ENCODE measurements at places on chromosomes 13 and 19.

GRCh38 chr19:6767081-6767356 is 216 bp downstream of the SH2D3A start:
- DNase-seq: no peak

GRCh38 chr13:94710065-94710781 is 2.1 kb downstream of the SOX21 start:
- no peak for DNase-seq

DNA sequence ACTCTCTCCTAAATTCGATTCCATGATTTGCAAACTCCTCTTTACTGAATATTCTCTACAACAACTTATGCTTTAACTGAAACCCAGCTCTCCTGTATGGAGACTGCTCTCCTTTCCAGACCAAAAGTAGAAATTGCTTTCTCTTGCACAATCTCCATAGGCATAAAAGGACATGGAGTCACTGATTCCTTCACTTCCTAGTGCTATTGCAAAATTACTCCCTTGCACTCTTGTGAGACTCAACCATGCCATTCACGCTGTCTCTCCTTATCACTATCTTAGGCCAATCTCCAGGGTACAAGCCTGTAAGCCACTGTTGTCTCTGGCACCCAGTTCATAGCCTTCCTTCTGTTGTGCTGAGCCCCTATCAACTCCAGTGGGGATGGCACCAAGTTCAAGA is 30.6 kb downstream of the SERPINE3 start:
- DNase-seq: no peak

DNA sequence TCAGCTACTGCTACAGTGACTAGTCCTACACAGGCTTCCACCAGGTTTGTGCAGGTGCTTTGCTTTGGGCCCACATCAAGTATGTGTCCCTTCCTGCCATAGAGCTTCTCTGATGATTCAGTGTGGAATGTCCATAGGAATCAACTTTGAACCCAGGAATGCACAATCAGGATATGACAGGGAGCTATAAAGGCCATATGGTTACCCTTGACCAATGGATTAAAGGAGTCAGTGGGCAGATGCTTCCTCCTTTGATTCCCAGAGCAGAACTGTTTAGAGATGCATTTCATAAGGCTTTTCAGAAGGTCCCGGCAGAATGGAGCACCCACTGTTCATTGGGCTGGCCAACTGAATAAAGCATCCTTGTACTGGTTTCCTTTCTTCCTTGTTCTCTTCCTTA is 145.2 kb upstream of the WASF3 start:
- no peak for DNase-seq

DNA sequence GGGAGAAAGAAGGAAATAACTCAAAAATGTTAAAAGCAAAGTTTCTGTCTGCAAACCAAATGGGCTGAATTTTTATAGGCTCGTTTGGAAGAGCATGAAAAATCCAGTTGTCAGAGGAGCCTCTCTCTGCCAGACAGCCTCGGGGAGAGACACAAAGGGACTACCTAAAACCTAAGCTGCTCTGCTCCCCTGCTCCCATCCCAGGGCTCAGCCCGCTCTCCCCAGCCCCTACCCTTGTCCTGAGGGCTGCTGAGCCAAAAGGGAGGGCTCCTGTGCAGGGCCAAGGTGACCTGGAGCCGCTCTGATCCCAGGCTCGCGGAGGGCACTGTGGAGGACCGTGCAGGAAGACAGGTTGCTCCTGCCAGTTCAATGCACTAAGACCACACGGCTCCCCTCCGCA is 96.7 kb upstream of the UQCRFS1 start:
- no peak for DNase-seq

DNA sequence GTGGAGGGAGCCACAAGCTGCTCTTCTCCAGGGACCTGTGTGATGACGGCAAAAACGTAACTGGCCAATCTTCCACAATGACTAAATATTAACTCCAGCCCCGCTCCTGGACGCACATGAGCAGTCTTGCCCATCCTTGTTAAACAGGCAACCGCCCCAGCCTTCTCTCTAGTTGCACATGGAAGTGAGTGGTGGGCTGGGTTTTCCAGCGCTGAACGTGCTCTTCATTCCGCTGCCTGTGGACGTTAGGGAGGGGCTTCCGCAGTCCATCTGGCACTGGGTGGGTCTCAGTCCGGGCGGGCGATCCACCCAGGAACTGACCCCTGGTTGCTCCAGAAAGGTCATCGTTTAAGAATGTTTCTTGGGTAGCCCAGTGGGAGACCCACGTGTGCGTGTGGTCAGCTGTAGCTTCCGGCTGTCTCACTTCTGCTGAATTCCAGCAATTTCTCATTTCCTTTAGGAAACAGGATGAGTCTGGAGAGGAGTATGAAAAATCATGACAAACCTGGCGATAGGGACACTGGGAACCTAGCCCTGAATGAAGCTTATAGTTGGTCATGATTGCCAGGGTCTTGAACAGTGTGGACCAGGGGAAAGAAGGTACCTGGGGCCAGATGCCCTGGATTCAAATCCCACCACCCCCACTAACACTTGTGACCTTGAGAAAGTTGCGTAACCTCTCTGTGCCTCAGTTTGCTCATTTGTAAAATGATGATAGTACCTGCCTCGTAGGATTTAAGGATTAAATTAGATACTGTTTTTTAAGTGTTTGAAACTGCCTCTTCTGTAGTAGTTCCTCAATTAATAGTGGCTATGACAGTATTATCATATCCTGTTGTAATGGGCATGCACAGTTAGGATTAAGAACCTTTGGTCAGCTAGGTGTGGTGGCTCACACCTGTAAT is 92.6 kb downstream of the SIPA1L3 start:
- DNase-seq: no peak

DNA sequence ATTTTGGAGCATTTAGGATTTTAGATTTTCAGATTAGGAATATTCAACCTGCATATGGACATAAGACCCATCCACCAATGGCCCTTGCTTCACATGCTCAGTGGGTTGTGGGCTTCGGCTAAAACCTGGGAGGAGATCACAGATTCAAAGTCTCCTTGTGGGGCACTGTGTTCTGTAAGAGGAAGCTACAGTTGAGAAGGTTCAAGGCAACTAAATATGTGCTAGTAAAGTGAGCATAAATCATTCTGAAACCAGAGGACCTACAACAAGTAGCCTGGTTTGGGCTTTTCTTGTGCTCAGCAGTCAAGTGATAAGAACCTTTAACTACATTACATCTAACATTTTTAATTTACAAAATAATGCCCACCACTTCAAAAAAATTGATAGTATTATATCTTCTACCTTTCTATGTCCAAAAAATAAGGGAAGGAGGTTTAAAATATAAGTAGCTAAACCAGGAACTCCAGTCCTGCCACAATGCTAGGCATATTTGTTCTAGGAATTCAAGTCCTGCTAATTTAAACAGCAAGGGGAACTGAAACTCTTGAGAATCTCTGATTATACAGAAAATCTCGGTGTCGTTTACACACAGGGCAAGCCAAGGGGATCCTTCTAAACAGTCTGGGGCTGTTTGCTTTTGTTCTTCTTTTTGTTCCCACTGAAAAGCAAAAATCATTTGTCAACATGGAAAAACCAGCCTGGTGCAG is 36.6 kb downstream of the FOXO1 start:
- no peak for DNase-seq

- no peak for DNase-seq
Measured at GRCh38 chr13:24627946-24628345, 52.3 kb upstream of the ATP12A start.

DNA sequence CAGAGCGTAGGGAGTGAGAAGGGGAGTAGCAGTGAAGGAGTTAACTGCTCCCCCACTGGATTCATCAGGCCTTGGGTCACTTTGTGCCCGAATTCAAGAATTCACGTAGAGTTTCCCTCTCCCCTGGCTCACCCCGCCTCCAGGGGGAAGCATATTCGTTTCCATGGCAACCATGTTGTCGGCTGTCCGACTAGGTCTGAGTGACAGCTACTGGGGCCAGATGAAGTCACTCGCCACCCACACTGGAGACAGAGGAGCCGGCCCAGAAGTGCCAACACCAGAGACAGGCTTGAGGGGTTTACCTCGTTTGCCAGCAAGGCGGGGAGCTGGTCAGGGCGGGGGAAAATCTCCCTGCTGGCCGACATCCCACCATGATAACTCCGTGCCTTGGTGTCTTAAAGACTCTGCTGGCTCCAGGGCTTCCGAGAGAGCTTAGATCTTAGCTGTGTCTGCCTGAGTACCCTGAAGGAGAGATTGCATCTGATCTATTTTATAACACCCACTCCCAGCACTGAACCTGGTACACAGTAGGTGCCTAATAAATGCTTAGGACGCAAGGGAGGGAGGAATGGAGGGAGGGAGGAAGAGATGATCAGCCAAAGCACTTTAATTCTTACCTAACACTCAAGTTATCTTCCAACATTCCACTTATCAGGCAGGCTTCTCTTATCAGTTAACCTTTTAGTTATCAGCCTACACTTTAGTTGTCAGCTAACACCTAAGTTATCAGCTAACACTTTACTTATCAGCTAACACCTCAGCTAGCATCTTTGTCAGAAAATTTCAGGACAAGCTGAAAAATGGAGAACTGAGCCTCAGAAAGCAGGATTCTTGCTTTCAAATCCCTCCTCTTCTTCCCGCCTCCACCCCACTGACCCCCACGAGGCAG is 57.2 kb upstream of the ZNRF4 start:
- peak; percentile 89 for DNase-seq

- DNase-seq: no peak
Measured at GRCh38 chr13:83536941-83537340, 345.3 kb downstream of the SLITRK1 start.

- no peak for DNase-seq
Measured at GRCh38 chr13:101204270-101205020, 211.9 kb downstream of the NALCN start.

- DNase-seq: no peak
Measured at GRCh38 chr13:93496985-93497673, 270.5 kb downstream of the GPC6 start.

DNA sequence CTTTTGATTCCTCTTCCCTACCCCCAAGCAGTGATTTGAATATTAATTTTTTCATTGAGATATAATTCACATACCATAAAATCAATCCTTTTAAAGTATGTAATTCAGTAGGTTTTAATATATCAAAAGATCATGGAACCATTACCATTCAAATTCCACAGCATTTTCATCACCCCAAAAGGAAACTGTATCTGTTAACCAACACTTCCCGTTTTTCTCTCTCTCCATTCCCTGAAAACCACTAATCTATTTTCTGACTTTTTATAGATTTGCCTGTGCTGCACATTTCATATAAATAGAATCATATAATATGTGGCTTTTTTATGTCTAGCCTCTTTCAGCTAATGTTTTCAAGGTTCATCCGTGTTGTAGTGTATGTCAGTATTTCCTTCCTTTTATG is 107.1 kb downstream of the PAN3 start:
- DNase-seq: no peak

- DNase-seq: peak; percentile 84
Measured at GRCh38 chr19:12676384-12676792, 5.3 kb downstream of the DHPS start.

All from iPS-NIHi11 (cell line).